ENCODE measurements at places on chromosomes 2 and 18.

DNA sequence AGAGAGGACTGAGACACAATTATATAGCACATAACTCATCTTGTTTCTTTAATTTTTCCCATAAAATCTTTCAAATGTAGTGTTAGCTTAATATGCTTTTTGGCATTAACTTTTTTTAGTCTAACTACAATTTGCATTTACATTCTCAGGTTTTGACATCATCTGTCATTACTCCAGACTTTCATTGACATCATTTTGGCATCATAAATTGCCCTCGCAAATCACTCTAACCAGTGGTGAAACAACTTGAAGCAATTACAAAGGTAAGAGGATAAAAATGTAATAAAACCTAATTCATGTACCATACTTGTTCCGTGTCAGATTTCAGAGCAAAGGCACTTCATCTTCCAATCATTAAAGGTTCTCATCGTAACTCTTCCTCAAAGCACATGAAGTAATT lies 41.4 kb downstream of the RFX8 start:
- H3K36me3 ChIP-seq, result no peaks in the 10 kb centered on the region
- no peak overlapping the region for H3K4me3 ChIP-seq
- H3K4me1 ChIP-seq, result peaks cover 4% of the 10 kb centered on the region

- DNase-seq, result no peak
- no peak overlapping the region for H3K4me3 ChIP-seq
- peaks cover 4% of the 10 kb centered on the region for H3K36me3 ChIP-seq
- no peak overlapping the region for H3K27ac ChIP-seq
- no peaks in the 10 kb centered on the region for H3K27me3 ChIP-seq
- no peaks in the 10 kb centered on the region for H3K4me1 ChIP-seq
These were observed 71.6 kb downstream of the BOLA3 start for GRCh38 chr2:74076074-74076470.

GRCh38 chr18:25805323-25805722 lies 285.1 kb downstream of the SS18 start:
- H3K27ac ChIP-seq, result no peak overlapping the region
- no peak for DNase-seq
- H3K36me3 ChIP-seq, result no peaks in the 10 kb centered on the region
- no peaks in the 10 kb centered on the region for H3K4me1 ChIP-seq

DNA sequence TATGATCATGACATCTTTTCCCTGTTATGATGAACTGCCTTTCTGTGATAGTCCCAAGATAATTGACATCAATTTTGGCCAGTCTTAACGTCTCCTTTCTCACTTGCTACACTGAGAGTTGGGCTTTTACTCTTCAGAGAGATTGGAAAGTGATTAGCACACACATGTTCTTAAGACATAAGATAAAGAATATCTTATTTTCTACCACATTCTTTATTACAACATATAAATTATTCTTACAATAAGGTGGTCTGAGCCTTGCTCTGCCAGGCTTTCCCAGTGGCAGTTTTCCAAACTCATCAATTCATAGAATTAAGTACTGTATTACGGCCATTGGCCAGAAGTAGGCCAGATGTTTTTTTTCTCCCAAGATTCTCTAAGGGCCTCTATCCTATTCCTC lies 5.7 kb upstream of the DSC3 start:
- no peak for DNase-seq
- H3K4me3 ChIP-seq, result no peak overlapping the region
- peaks cover 13% of the 10 kb centered on the region for H3K27me3 ChIP-seq
- no peaks in the 10 kb centered on the region for H3K4me1 ChIP-seq
- no peaks in the 10 kb centered on the region for H3K36me3 ChIP-seq

- no peaks in the 10 kb centered on the region for H3K27me3 ChIP-seq
- no peaks in the 10 kb centered on the region for H3K4me1 ChIP-seq
- no peak overlapping the region for H3K27ac ChIP-seq
- no peak overlapping the region for H3K4me3 ChIP-seq
- H3K36me3 ChIP-seq, result peaks cover 2% of the 10 kb centered on the region
These were observed 11.7 kb downstream of the D2HGDH start for GRCh38 chr2:241746084-241746483.
